ENCODE measurements at places on chromosomes 5 and 9.

DNA sequence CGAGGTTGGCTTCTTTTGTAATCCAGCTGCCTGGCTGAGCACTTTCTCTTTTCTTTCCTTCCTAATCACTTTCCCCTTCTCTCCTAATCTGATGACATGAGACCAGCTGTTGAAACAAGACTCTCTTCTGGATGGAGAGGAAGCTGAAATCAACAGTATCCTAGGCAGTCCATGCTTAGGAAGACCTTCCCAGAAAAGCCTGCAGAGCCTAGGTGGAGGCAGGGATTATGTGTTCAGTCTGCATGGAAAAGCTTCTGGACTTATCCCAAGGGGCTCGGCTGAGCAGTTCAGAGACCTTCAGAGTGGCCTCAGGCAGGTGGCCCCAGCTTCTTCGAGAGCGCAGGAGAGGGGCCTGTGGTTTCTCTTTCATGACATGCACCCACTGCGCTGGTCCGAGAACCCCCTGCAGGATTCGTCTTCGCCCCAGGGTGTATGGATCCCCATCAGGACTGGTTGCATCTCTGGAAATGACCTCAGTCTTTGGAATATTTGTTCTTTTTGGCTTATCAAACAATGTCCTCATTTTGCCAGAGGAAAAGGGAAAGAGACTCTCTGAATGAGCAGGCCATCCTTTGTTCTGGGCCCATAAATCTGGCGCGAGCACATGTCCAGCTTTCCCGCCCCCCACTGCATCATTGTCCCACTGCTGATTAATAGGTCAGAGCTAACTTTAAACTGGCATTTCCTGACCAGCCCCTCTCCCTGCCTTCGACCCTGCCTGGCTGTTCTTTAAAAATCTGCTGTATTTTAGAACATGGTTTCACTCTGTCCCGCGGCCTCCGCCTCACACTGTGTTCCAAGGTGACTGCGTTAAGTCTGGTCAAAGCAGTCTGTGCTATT, 177.9 kb upstream of the KLF4 start:
- DNase-seq: no peak

GRCh38 chr5:167442922-167443321, 848.5 kb upstream of the WWC1 start:
- no peak for DNase-seq

DNA sequence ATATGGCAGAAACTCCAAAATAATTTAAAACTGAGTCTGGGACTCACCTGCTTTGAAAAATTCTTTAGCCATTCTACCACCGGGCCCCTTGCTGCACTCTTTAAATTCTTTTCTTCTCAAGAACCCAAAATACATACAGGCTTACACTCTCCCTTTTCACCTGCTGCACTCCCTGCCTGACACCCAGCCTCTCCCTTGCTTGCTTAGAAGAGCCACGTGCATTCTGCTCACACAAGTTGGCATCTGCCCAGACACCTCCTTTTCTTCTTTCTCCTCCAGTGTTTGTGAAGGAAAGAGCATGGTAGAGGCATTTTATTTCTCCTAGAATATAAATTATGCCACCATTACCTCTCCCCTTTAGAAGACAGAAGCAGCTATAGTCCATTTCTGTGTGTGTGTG, 39.0 kb upstream of the AOPEP start:
- DNase-seq: no peak

DNA sequence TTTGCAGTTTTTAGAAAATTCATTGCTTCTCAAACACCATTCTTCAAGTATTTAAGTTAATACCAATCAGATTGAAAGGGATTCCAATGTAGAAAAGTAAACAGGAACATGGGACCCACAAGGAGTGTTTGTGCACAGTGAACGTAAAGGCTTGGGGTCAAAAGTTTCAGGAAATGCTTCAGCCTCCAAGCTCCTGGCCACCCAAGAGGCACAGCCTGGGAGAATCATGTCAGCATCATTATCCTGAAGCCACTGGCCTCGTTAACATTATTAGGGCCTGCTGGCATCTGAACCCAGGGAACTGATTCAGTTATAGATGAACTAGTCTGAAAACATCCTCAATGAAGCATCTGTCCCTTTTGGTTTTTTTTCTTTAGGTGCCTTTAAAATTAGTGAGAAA, 122.9 kb downstream of the NXNL2 start:
- DNase-seq: no peak

DNA sequence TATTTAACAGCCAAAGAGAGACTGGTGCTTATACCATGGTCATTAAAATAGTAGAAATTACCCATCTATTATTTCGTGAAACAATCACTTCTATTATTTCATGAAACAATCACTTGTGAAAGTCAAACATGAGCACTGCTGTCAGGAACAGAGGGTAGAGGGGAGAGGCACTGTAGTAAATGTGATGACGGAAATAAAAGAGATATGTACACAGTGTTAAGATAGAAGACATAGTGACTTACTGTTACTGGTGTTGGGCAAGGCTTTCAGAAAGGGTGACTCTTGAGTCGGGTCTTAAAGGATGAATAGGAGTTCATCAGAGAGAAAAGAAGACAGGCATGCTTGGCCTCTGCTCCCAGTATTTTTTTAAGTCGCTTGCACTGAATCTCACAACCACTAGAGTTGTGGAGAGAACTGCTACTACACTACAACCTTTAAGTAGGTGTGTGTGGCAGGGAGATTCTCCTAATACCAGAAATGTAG, 162.6 kb upstream of the GNA14 start:
- DNase-seq: no peak

DNA sequence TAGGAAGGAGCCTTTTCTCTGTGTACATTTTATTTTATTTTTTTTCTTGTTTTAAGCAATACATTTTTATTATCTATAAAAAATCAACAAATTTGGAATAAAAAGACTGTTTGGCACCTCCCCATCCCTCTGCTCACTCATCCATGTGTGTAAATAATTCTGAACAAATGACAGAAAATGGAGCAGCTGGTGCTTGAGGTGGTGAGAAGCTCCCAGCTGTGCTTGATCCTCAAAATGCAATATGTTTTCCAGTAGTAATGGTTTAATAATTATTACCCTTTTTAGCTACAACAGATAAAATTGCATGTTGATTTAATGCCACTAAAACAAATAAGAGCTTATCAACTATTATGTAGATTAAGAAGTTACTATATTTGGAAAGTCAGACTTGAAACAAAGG, 132.5 kb downstream of the CDH18 start:
- DNase-seq: no peak

GRCh38 chr5:170769246-170769645, 14.3 kb upstream of the GABRP start:
- DNase-seq: no peak

- no peak for DNase-seq
Observed at GRCh38 chr5:150644514-150644913, 4.1 kb downstream of the SYNPO start.

DNA sequence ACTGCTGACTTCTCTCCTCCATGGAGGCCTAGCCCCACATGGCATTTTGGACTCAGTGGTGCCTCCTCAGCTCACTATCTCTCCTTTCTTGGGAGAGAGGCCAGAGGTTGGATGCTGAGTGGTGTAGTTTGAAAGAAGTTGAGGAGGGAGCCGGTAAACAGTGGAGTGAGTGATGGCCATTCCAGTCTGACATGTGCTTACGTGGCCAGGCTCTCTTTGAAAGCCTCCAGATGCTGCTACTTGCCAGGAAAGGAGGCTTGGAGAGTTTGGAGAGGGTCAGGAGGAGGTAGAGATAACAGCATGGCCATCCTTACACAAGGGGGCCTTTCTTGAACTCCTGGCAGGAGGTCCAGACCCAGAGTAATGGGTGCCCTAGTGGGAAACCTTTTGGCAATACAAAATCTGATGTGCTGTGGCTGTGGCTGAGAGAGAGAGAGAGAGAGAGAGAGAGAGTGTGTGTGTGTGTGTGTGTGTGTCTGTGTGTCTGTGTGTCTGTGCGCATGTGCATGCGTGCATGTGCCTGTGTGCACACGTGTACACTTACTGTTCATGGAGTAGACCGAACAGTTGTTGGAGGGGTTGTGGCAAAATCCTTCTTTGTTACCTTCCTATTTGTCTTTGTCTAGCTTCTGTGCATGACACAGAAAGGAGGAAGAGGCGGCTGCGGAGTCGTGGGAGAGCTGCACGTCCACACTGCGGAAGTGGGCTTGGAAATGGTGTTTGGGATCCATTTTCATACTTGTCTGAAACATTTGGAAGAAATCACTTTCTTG, 37.8 kb downstream of the RALGPS1 start:
- no peak for DNase-seq

- DNase-seq: no peak
Observed at GRCh38 chr5:176884571-176884890, 14.6 kb downstream of the HK3 start.

GRCh38 chr9:74245866-74246497, 251.2 kb upstream of the RORB start:
- DNase-seq: no peak

DNA sequence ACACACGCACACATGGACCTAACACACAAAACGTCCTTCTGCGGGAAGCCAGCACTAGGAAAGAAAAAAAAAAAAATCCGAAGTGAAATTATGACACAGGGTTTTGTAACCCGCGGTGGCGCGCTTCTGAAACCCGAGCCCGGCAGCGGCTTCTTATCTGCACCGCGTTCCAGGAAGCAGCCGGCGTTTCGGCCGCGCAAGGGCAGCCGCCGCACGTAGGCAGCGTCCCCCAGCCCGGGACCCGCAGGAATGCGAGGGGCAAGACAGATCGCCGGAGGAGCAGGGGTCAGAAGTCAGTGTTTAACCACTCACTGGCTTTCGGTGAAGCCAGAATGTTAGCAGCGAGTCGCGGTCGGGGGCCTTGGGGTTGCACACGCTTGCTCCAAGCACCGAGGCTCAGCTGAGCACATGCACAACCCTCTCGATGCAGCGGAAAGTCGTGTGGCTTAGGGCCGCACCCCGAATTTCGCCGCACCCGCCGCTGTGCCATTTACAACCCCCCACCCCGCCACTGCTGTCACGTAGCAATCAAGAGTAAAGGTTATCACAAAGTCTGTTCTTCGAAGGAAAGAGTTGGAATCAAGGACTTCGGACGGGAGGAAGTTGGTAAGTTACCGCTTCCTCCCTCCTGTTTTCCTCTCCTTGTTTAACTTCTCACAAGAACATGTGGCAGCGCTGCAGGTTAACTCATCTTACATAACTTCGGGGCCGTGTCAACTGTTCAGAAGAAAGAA, 167.9 kb downstream of the AUH start:
- no peak for DNase-seq

- no peak for DNase-seq
Observed at GRCh38 chr9:120212153-120212852, 367.7 kb downstream of the CDK5RAP2 start.

GRCh38 chr5:35145691-35146317, 84.5 kb downstream of the PRLR start:
- DNase-seq: no peak

DNA sequence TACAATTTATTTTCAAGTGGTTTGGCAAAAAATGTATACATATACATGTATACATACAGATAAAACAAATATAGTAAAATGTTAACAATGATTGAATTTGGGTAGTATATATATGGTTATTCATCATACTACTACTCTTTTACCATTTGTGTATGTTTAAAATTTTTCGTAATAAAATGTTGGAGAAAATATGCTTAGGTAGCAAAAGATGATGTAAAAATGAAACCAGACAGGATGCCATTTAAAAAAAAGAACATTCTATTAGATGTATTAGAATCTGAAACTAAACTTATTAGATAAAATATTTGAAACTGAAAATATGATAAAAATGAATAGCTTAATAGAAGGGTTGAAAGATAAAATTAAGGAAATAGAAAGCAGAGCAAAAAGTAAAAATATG, 144.9 kb upstream of the FER start:
- no peak for DNase-seq

DNA sequence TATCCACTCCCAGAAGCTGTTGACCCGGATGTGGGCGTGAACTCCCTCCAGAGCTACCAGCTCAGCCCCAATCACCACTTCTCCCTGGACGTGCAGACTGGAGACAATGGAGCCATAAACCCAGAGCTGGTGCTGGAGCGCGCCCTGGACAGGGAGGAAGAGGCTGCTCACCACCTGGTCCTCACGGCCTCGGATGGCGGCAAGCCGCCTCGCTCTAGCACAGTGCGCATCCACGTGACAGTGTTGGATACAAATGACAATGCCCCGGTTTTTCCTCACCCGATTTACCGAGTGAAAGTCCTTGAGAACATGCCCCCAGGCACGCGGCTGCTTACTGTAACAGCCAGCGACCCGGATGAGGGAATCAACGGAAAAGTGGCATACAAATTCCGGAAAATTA, 834 bp downstream of the PCDHGA8 start:
- no peak for DNase-seq

- no peak for DNase-seq
Observed at GRCh38 chr9:92422611-92423338, 1.5 kb downstream of the OMD start.

DNA sequence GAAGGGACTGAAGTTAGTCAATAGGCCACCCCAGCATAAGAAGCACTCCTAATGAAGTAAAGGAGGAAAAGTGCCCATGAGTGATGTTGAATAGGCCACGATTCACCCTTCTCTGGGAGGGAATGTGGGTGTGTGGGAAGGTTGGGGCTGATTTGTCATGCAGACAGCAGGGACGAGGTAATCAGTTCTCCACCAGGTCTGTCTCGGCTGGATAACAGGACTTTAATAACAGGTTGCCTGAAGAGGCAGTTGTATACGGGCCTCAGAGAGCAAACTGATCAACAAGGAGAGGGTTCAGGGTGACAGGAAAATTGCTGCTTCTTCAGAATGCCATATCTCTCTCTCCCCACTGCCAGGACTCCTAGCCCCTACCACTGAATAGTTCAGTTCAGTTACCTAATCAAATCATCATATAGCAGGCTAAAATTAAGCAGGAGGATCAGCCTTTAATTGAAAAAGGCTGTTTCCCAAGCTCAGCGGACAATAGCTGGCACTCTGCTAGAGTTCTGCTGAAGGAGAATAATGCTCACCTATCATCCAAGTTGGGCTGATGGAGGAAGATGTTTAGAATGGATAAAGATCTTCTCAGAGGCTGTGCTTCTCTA, 43.6 kb upstream of the SMIM32 start:
- no peak for DNase-seq

DNA sequence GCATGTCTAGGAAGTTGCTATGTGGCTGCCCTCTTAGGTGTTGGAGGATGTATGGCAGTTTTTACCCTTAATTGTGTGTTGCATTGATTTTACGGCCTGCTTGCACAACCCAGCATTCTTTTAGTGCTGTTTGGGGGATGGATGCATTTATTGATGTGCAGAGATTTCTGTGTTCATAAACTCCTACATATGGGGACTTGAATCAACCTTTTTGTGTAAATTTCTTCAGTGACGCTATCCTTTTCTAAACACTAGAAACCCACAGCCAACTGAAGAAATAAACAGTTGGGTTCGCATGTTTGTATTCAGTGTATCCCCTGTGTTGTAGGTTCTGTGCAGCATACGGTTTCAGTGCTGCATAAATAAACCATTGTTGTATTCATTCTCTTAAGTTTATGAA, 263.7 kb downstream of the RASEF start:
- no peak for DNase-seq

Data from NCI-H1930 (cell line).